Glomerular endothelial cell (primary cell): ENCODE measurements at places on chromosomes 11 and 22.
A peak's percentile ranks its signal among the peaks of the same experiment; 100 is the strongest.

GRCh38 chr22:31347251-31348008 is 1.3 kb upstream of the PATZ1 start:
- no peak for DNase-seq

GRCh38 chr22:40453671-40454070 is 83.3 kb downstream of the SGSM3 start:
- DNase-seq = no peak

DNA sequence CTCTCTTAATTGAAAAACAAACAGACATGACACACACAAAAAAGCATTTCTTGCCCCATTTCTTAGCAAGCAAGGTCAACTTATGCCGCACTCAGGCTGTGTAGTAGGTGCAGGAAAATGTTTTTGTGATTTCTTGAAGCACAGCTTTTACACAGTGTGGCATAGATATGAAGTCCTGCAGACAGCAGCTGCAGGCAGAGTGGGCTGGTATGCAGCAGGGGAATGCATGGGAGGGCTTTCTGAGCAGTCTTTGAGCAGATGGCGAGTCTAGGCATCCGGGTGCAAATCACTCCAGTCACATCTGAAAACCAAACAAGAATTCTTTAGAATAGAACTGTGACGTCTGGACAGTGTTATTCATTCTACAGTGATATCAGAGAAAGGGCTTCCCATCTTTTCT is 87.5 kb downstream of the BLID start:
- no peak for DNase-seq

DNA sequence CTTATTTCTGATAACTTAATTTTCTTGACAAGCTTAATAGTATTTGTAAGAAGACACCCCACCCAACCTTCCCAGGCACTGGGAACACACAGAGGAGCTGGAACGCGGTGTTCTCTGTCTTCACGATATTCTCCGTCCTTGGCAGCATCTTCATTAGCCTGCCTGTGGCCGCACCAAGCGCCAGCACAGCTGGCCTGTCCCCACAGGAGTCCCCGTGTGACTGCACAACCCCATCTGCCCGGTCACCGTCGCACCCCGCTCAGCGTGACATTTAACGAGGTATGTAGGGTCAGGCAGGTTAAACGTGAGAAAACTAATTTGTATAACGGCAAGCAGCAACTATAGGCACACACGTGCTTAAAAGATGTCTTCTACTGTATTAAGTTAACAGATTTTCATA is 293.3 kb downstream of the BRD1 start:
- DNase-seq = no peak

DNA sequence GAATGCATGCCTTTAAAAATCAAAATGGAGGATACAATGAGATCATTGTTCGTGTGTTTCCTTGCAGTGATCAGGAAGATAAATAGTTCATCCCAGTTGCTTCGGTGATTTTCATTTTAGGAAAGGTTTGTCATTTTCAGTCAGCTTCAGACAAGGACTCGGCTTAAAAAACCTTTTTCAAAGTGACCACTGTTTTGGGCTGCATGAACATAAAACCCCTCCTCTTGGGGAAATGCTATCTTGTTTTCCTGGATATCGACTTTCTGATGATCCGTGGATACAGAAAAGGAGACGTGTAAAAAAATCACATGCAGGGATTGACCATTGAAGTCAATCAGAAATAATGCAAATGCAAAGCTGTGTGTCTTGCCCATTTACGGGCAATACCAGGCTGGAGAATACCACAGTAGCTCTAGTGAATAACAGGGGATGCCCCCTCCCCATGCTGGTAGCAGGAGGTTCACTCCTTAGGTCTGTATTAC is 146.8 kb downstream of the MAML2 start:
- no peak for DNase-seq

DNA sequence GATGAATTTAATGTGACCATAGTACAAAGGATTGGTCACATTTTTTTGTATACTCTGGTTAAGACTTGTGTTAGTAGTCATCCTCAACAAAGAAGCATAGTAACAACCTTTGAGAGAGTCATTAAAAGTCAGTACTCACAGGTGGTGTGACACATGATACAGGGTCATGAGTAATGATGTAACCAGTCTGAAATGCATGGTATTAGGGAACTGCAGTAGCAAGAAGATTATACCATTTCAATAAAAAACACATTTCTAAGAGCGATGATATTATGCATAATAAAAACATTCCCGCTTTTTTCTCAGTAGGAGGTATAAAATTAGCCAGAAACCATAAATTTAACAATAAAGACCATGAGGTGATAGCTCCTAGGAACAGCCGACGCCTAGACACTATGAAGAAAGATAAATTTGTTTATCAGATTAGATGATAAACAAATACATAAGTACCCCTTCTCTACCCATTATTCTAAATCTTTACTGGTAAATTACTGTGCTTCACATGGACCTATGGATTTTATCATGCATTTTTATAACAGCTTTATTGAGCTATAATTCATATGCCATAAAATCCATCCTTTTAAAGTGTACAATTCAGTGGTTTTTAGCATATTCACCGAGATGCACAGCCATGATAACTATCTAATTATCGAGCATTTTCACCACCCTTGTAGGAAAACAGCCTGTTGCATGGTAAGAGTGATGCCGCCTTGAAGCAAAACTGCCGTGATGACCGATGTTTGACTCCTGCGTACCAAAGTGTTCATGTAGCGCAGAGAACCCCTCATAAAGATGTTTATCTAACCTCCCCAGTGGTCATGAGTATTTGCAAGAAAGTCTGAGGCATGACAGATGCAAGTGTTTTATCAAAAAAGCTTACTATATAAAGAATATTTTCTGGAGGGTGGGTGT is 41.8 kb downstream of the TMPRSS5 start:
- DNase-seq = no peak

- peak; percentile 68 for DNase-seq
Observed at GRCh38 chr11:35237860-35238715, 99.1 kb downstream of the CD44 start.

- DNase-seq = no peak
Observed at GRCh38 chr11:65849366-65849765, 8.6 kb downstream of the CFL1 start.

DNA sequence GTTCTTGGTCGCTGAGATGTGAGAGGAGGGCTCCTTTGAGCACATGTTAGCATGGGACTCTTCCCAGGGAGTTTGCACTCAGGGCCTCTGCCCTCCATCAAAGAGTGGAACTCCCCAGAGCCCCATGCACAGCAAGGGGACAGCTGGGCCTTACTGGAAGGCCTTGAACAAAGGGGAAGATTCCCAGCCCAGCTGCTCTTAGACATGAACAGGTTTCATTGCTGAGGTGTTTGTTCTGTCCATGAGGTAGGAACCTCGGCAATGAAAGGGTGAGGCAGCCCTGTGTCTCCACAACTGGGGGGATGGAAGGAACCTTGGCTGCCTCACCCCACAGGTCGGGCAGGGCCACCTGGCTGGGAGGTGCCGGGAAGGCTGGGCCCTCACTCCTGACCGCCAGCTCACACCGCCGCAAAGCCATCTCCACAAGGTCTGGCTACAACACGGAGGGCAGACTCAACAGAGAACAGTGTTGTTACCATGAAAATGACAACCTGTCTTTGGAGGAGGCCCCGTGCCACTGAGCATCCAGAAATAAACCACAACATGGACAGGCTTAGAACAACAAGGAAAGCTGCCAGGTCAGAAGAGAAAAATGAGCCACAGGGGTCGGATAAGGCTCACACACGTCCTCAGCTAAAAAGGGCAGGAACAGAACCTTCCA is 3.2 kb downstream of the DERL3 start:
- no peak for DNase-seq

DNA sequence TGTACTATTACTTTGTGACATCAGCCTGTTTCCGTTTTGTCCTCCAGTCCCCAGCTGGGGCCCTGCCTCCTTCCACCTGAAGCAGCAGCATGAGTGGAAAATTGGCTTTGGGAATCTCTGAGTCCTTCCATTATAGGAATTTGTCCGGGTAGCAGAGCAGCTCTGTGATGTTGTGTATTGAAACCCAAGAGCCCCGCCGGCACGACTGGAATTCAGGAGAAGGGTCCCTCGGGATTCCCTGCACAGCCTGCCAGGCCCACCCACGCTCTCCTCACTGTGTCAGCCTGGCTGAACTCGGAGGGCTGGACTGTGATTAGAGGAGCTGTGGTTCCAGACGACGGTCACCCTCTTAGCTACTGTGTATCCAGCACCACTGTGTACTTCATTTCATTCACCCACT is 18.8 kb upstream of the TSPAN18 start:
- DNase-seq = no peak

- peak; percentile 71 for DNase-seq
Observed at GRCh38 chr11:95977534-95978174, 53.7 kb upstream of the MTMR2 start.

DNA sequence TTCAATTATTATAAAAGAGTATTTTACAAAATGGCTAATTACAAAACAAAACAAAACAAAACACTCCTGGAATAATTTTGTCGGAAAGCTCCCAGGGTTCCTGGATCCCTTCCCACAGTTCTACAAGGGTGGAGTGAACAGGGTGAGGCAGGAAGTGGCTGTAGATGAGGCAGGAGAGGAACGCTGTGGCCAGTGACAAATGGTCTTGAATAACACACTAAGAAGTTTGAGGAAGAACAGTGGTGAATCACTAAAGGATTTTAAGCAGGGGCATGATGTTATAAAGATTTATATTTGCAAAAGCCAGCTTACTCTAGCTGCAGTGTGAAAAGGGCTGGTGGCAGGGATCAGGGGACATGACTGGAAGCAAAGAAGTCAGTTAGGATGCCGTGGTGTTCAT is 33.8 kb upstream of the APOA1 start:
- no peak for DNase-seq

- DNase-seq = no peak
Observed at GRCh38 chr11:112177589-112177988, 2.3 kb downstream of the BCO2 start.

- DNase-seq = no peak
Observed at GRCh38 chr11:32575070-32575469, 8.6 kb upstream of the EIF3M start.

GRCh38 chr22:41311487-41311886 is 10.2 kb downstream of the ZC3H7B start:
- no peak for DNase-seq

- DNase-seq = no peak
Observed at GRCh38 chr11:8341996-8342395, 78.3 kb upstream of the LMO1 start.

DNA sequence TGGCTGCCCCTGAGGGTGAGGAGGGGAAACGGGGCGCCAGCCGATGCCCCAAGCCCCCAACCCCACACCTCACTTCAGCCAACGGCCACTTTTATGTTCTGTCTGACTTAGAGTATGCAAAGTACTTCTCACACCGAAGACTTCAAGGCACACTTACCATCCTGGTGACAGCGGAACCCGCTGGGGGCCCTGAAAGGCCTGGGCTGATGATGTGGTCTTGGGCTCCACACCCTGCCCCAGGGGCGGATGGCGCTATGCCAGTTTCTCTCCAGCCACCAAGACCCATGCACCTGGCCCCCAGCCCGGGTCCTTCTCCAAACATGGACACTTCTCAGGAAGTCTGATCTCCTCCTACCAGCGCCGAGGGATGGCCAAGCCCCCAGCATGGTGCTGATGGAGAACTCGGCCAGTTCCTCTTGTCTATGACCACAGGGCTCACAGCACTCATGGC is 175.4 kb downstream of the CTTN start:
- DNase-seq = no peak

- no peak for DNase-seq
Observed at GRCh38 chr11:4071914-4072313, 22.7 kb upstream of the RRM1 start.

DNA sequence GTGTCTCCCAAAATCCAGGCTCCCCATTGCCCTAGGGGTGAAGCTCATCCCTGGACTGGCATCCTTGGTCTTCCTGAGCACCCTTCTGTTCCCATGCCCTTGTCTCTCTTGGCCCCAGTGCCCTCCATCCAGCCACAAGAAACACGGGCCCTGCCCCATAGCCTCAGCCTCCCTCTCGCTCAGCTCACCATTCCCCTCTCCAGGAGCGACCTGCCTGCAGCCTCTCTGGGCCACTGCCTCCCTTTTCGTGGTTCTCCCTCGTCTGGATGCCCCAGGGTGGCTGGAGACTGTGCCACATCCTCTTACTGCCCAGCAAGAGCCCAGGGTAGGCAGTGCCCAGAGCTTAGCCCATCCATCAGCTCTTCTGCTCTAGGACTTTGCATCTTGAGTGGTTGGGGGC is 532.1 kb downstream of the TBC1D22A start:
- no peak for DNase-seq

- no peak for DNase-seq
Observed at GRCh38 chr11:6608011-6608410, 4.0 kb downstream of the TAF10 start.
